ENCODE measurements at places on chromosomes 11 and 22. TPM values are rescaled to one million over a fixed set of nuclear protein-coding genes. Genes with fewer than 3 reads are reported as not detected.

The BTBD18 gene
- polyA plus RNA-seq: not detected

The PNPLA3 gene
- 7.5 TPM for polyA plus RNA-seq

- DNase-seq: no peak
These were observed 215.2 kb upstream of the NCAM1 start for GRCh38 chr11:112745973-112746372.

DNA sequence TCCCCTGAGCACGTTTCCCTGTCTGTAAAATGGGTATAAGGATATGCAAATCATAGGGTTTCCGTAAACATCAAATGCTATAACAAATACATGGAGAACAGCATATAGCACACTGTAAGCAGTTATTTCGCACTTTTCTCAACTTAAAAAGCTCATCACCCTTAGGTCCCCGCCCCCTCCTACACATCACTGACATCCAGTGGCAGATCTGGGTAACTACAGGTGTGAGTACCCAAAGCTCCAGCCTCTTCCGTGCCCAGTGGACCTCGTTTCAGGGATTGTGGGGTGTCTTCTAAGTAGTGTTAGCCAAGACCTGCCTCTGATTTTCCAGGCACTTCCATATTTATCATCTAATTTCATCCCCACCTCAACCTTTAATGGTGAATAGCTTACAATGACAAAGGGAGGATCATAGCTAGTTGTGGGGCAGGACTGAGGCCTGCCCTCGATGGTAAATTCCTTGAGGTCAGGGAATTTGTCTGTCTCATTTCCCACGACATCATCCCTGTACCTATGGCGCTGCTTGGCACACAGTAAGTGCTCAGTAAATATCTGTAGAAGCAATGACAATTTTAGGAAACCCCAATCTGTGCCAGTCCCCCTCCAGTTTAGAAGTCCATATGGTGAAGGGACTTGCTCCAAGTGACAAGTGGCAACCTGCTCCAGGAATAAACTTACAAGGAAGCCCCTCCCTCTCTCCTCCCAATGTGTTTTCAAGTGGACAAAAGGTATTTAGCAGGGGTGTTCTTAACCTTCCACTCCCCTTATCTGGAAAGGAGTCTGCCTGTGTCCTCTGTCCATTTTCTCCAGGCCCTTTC is 340.5 kb downstream of the TENM4 start:
- DNase-seq: peak; percentile 55

The PAX6 gene
- polyA plus RNA-seq: not detected

- DNase-seq: no peak
These were observed 1575.6 kb upstream of the RAG2 start for GRCh38 chr11:38173676-38174075.

DNA sequence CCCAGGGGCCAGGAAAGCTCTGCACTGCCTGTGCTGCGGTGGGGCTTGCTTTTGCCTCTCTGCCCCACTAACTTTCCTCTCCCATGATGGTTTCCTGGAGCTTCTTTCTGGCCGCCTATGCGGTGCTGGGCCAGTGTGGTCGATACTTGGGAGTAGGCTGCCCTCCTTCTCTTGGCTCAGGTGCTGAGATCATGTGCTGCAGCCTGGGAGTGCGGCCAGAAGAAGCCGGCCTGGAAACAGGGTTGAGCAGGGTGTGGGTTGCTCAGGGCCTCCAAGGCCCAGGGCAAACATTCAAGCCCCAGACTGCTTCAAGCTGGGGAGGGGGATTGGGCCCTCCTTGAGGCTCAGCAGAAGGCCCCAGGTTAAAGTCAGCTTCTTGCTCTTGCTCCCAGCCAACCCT is 125.0 kb downstream of the NTM start:
- no peak for DNase-seq

DNA sequence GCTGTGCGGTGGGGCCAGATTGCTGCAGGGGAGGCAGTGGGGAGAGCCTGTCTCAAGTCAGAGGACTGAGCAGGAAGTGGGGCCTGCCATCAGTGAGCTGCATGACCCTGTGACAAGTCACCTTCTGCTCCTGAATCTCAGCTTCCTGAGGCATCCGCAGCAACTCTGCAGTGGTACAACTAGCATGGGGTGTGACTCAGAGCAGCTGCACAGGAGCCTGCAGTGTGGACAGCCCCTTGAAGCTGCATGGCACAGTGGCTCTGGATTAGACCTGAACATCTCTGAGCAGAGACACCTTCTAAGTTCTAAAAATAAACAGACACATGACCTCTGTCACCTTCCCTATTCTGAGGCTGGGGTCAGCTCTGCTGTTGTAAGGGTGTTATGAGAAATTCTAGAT is 18.0 kb downstream of the FAM227A start:
- DNase-seq: peak; percentile 31

- no peak for DNase-seq
These were observed 68.2 kb upstream of the SHISAL1 start for GRCh38 chr22:44380756-44381486.

DNA sequence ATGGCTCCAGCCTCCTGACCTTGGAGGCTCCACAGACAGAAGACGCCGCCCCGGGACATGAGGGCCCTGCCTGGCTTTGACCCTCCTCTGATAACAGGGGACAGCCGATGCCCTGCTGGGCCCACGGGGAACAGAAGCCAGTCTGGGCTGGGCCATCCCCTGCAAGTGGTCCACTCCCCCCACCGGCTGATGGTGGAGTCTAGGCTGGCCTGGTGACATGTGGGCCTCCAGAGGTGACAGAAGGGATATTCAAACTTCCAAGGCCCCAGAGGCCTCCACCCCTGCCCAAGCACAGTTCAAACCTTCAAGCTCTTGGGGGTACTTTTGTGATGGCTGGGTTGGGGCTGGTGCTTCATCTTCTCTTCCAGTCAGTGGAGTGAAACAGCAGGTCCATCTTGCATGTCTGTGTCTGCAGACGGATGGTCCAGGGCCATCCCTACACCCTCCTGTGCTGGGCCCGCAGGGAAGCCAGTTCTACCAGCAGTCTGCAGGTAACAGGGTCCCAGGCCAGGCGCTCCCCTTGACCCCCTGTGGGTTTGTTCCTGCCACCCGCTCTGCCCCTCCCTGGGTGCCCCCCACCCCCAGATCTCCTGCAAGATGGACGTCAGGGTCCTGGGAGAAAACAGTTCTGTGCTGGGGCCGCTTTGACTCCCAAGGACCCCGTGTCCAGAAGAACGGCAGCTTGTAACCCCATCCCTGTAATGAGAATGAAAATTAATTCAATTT is 929.9 kb downstream of the BRD1 start:
- DNase-seq: no peak

GRCh38 chr11:23403210-23404185 is 543.2 kb upstream of the CCDC179 start:
- no peak for DNase-seq

DNA sequence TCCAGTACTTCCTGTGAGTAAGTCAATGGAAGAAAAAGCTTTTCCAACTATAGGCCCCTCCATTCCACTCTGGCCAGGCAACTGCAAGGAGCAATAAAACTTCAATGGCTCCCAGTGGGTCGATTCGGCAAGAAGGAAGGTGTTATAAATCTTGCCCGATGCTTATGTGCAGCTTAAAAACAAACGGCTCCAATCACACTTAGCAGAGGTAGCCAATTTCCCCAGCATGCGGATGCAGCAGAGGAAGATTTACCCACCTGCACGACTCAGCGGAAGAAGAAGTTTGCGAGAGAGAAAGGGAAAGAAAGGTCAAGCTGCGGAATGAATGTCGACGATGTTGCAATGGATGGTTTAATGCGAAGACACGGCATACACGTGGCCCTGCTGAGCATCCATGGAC is 141.5 kb downstream of the OPCML start:
- DNase-seq: no peak

DNA sequence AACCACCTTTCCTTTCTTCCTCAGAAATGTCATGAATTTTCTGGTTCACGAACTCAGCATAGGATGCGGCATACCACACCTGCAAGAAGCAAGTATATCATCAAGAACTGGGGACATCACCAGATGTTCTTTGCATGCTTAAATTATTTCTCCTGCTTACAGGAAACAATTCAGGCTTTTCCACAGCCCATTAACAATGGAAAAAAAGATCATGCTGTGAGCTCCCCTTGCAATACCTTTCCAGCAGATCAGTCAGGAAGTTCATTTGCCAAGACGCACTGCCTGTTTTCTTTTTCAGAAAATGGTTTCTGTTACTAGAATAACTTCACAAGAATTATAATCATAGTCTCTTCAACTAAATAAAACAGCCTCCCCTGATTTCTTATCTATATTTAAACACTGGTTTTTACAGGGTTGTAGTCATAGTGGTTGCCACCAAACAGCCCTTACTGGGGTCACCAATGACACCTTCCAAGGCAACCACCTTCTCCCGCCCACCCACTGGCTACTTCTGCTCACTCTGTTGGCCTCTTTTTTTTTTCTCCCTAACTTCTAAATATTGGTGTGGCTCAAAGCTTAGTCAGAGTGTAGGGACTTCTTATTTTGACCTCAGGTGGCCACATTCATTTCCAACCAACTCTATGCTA is 42.3 kb upstream of the NFRKB start:
- no peak for DNase-seq

GRCh38 chr11:64809781-64810241 is 540 bp downstream of the MEN1 start:
- no peak for DNase-seq

The SYT13 gene
- polyA plus RNA-seq: not detected

The RRAS2 gene
- 85.5 TPM for polyA plus RNA-seq
